Fibroblast of the aortic adventitia (primary cell): ENCODE measurements at places on chromosomes 2 and 18. TPM values are rescaled to one million over a fixed set of nuclear protein-coding genes. Genes with fewer than 3 reads are reported as not detected.

The ALPP gene
- total RNA-seq = not detected in 2 replicates

The SRD5A2 gene
- total RNA-seq = 0.09 TPM in 1 of 2 replicates, not detected in the other

The ADGRF3 gene
- total RNA-seq = 0.09 TPM in 1 of 2 replicates, not detected in the other

The NPHP1 gene
- 11.8 and 11.9 TPM in 2 replicates for total RNA-seq

The C18orf54 gene
- 10.5 and 12.7 TPM in 2 replicates for total RNA-seq

The SULT1C2 gene
- 0.27 and 2.6 TPM in 2 replicates for total RNA-seq
